ENCODE measurements at places on chromosomes 5 and 9.
A peak's percentile ranks its signal among the peaks of the same experiment; 100 is the strongest.

GRCh38 chr9:82781921-82782392 is 281.0 kb downstream of the RASEF start:
- DNase-seq = no peak

DNA sequence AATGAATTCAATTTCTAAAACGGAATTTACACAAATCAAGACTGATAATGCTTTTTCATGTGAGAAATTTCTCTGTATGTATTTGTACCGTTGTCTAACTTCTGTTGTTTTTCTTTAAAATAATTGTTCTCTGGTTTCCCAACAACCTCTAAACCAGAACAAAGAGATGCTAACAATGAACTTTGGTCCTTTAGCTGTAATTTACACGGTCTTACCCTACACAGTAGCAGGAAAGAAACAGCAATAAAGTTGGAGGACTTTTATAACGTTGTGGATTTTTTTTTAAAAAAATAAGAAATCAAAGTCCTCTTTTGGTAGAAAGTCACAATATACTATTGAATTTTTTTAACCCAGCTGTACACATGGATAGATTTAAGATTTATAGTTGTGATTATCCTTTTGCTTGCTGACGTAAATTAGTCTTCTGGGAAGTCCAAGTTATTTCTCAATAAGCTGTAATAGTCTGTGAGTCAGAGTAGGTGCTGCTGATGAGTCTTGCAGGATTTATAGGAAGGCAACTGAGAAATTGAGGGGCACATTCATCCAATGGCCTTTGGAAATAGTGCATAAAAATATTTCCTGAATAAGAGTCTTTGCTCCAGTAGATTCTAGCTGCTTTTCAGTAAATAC is 76.8 kb upstream of the PCSK1 start:
- DNase-seq = no peak

GRCh38 chr5:91797576-91797975 is 414.5 kb upstream of the ARRDC3 start:
- no peak for DNase-seq

GRCh38 chr9:114263853-114264510 is 58.9 kb upstream of the ORM1 start:
- DNase-seq = no peak

DNA sequence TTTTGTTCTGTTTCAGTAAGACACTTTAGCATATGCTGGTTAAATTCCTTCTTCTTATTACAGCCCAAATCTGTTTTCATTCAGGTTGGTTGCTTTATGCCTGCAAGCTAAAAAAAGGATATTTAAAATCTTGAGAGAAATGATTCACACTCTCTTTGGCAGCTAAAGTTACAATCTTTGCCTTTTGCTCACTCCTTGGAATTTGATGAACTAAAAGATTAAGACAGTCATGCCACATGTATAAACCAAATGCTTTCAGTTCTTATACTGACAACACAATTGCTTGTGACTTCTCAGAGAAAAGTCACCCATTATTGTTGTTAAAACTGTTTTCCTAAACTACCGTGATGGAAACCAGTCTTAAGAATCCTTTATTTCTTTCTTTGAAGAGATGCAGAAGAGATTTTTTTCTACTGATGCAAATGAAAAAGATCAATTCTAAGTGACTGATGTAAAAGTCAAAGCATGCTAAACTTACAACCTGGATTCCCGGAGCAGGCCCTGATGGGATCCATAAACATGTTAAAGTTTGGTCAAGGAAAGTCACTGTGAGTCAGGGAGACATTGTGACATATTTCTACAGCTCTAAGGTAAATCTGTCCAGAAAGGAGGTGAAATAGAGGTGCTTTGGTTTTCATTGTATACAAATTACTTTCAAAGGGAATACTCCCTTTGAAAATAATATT is 144.2 kb upstream of the CDH10 start:
- no peak for DNase-seq

DNA sequence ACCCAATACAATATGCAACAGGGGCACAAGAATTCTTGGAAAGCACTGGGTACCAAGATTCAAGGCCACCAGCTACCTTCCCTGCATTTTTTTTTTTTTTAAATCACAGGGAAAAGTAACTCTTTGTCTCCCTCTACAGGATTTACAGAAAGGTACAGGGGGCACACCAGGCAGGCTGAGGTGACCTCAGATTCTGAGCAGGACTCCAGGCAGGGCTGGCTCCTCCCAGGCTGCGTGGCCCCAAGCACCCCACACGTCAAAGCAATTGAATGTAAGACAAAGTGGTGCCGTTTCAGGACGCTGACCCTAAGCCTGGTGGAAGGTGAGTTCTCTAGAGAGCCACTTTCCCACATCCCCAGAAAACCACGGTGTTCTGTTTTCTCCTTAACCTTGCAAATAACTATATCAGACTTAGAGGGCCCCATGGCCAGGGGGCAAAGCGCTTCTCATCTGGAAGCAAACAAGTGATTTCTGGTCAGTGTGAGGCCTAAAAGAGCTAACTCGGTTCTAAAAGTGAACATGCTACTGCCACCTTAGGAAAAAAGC is 222.6 kb downstream of the ROR2 start:
- DNase-seq = peak; percentile 56

DNA sequence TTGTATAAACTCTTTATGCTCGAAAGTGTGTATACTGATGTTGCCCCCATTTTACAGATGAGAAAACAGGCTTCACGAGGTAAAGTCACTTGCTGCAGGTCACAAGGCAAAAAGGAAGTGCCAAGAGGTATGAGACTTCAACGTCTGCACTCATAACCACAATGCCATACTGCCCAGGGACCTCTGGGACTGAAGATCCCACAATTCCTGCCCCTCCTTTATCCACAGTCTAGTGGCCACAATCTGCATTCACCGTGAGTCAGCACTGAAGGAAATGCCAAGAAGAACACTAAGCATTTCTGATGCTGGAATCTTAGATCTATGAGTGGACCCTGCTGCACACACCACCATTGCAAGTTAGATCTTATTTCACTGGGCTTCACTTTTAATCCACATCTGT is 37.3 kb downstream of the MED27 start:
- no peak for DNase-seq

DNA sequence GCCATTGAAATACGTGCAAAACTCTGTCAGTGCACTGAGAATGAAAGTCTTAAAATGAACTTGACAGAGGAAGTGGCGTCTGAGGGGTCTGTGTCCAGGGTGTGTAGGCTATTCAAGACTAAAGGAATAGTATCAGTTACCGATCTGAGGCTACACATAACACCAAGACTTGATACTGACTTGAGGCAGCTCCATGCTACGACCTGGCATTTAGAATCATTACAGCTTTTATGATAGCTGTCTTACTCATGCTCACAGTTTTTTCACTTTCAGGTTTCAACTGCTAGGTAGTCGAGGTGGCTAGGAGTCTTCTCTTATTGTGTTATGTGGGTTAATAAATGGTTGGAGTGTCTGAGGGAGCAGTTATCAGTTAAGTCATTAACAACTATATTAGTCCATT is 92.8 kb upstream of the SLCO6A1 start:
- no peak for DNase-seq

- no peak for DNase-seq
Measured at GRCh38 chr5:75091597-75091996, 39.2 kb upstream of the GCNT4 start.

- peak; percentile 68 for DNase-seq
Measured at GRCh38 chr9:6566409-6567139, 79.0 kb downstream of the GLDC start.

GRCh38 chr9:72280913-72281500 is 84.0 kb downstream of the ZFAND5 start:
- peak; percentile 72 for DNase-seq

GRCh38 chr9:117092582-117092981 is 322.3 kb downstream of the ASTN2 start:
- no peak for DNase-seq

DNA sequence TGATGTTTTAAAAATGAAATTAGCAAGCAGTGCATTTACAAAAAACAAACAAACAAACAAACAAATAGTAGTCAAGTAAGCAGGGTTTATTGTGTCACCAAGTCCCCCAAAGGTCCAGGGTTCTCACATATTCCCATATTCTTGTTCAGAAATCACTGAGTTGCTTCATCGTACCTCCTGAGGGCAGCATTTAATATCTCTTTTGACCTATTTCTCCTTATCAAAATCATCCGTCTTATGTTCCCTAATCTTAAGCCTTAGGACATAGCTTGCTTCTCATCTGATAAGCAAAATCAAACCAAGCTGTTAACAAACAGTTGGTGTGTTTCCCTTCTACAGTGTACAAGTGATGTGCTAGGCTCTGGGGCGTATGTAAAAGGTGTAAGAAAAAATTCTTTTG is 109.5 kb upstream of the MAN2A1 start:
- no peak for DNase-seq

- no peak for DNase-seq
Measured at GRCh38 chr5:171635561-171636245, 149.9 kb upstream of the SMIM23 start.

DNA sequence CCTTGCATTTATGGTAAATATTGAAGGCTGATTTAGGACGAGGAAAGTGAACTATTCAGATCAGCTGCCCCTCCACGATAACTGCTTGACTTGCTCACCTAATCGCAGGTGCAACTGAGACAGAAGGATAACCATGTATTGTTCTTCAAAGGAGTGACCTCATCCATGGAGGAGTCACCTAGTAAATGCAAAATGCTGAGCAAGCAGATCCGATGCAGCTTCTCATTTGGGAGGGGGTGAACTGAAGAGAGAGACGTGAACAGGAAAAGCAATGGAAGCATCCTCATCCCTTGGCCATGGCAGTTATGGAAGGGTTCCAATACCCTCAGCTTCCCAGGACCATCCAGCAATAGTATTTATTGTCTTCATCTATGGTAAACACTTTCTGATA is 47.5 kb downstream of the RASGRF2 start:
- DNase-seq = peak; percentile 65

DNA sequence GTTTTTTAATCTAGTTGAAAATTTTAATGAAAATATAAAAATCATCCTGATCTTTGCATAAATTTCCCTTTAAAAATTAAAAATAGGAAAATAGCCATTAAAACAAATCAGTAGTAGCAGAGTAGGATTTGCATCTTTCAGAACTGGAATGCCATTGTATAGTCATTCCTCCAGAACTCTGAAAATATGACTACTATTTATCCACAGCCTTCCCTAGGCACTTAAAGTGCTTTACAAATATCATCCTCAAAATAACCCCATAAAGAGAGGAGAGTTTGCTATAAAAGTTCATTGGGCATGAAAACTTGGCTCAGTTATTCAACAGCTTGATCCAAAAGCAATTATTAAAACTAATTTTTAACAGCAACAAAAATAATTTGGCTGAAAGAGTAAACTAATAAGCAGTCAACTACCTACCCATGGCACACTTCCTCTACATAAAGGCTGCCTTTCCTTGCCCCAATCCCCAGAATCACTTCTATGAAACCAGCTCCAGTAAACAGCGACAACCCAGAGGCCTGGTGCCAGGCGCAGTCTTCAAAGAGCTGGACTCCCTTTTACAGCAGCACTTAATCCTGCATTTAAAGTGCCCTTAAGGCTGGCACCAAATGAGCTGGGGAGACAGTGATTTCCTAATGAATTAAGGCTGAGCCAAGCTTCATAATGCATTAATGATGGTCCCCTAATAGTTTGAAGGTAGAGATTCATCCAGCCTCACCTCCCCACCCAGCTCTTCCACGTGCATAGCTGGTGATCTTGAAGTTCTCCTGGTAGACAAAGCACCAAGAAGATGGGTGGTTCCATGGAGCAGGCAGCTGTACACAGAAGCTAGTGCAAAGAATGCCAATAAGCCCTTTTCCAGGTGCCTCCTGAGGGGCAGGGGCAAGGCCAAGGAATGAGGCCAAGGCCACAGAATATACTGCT is 36.1 kb downstream of the LHFPL2 start:
- no peak for DNase-seq

GRCh38 chr5:91154338-91154737 is 228.8 kb downstream of the ARRDC3 start:
- DNase-seq = no peak

DNA sequence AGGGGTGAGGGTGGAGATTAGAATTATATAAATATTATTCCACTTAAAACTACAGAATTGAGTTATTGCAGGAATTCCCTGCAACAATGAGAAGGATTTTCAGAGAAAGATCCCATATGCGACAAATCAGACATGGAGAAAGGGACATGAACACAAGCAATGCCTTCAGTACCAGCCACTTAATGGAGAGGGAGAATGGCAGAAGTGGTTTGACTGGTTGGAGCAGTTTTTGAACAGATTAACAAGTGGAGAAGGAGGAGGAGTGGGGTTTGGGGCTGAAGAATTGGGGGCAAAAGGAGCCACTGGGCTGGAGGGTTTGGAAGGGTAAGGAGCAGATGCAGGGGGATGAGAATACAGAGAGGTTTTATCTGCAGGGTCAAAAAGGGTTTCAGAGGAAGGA is 620.9 kb upstream of the PTPRD start:
- no peak for DNase-seq

DNA sequence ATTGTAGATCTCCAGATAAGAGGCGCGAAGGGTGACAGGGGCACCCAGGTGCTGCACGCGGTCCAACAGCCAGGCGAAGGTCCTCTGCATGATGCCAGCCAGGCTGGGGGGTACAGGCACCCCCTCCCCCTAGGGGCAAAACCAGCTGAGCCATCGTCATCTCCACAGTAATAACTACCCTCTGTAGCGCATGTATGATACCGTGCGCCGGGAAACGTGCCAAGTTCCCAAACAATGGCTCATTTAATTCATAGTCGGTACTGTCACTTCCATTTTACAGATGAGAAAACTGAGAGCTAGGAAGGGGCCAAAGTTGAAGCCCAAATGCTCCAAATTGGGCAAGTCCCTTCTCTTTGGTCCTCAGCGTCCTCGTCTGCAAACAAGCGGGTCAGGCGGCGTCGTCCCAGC is 1.5 kb downstream of the KIF12 start:
- DNase-seq = no peak

- DNase-seq = no peak
Measured at GRCh38 chr5:61881821-61882487, 424.1 kb upstream of the KIF2A start.

DNA sequence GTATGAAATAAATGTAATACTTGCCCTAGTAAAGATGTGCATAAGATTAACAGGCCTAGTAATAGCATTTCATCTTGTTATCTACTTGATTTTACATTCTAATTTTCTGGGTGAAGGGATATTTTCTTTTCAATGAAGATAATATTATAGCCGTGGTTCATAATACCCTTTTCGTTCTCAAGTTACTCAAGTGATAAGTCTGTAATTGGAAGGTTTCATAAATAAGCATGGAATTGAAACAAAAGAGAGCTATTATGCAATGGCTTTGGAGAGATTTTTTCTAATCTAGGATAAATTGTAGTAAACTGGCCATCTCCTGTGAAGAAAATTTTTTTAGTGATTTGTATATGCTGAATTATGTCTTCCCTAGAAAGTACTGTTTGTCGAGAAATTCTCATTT is 19.0 kb downstream of the NAA35 start:
- DNase-seq = no peak

- DNase-seq = peak; percentile 28
Measured at GRCh38 chr9:69412741-69413150, 87.7 kb downstream of the ENTREP1 start.

DNA sequence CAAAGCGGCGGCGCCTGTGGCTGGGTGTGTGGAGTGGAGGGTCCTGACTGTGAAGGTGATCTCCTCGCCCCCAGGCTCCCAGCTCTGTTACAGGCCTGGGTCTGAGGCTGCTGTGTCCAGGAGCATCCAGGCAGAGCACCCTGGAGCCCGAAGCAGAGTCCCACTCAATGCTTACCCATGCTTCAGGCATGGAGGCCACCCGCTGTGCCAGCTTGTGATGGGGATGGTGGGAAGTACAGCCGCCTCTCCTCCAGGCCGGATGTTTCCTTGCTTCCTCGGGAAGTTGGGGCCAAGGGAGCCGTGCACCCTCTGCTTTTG is 255.9 kb upstream of the IRX1 start:
- no peak for DNase-seq

GRCh38 chr9:126668058-126668457 is 54.3 kb downstream of the LMX1B start:
- DNase-seq = no peak

All from activated T-cell treated with anti-CD3 and anti-CD28 coated beads, Interleukin-2, amount 50 U/mL, for 48 hours (primary cell).